Lung (tissue), 17 donors: ENCODE measurements at places on chromosomes 11 and 22.
A peak's percentile ranks its signal among the peaks of the same experiment; 100 is the strongest.

DNA sequence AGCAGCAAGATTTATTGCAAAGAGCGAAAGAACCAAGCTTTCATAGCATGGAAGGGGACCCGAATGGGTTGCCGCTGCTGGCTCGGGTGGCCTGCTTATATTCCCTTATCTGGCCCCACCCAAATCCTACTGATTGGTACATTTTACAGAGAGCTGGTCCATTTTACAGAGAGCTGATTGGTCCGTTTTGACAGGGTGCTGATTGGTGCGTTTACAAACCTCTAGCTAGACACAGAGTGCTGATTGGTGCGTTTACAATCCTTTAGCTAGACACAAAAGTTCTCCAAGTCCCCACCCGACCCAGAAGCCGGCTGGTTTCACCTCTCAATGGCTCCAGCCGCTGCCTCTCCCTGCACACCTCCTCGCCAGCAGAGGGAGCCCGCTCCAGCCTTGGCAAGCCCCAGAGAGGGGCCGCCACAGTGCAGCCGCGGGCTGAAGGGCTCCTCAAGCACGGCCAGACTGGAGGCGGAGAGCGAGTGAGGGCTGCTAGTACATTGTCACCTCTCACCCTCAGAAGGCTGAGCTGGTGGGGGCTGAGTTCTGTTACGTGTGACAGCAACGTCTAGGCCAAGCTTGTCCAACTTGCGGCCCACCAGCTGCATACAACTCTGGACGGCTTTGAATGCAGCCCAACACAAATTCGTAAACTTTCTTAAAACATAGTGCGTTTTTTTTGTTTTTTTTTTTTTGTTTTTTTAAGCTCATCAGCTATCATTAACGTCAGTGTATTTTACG, 8.7 kb downstream of the PTH start:
- H3K27ac ChIP-seq = no peak overlapping the region
- no peak overlapping the region for H3K4me3 ChIP-seq
- peak; percentile 28 for DNase-seq

DNA sequence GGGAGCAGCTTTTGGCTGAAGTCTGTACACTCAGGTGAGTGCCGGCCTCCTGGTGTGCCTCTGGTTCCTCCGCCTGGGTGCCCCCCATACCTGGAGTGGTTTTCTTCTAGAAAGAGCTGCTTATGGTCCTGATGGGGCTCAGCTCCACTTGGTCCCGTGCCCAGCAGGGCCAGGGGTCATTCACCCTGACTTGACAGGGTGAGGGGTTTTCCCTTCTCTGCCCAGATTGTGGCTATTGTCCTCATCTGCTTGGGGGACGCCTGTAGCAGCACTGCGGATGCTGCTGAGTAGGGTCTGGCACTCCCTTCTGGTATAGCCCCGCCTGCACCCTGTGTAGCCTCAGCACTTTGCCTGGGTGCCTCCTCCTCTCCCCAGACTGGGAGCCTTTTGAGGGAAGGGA, 8.2 kb downstream of the OMP start:
- H3K4me1 ChIP-seq = peaks cover 6% of the 10 kb centered on the region
- H3K36me3 ChIP-seq = no peaks in the 10 kb centered on the region
- H3K4me3 ChIP-seq = no peak overlapping the region
- no peaks in the 10 kb centered on the region for H3K27me3 ChIP-seq
- DNase-seq = no peak

DNA sequence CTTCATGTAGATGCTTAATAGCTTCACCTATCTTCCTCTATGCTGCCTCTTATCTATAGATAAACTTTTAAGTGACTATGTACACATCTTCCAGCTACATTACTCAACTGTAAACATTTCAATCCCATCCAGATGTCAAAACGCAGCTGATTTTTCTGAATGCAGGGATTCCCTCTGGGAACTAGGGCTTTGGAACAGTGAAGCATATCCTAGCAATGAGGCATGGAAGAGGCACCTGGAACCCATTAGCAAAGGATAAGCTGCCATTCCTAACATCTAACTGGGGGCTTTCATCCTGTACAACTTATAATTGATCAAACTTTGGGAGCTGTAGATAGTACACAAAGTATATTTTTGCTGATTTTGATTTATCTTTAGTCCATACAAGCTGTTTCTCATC, 40.8 kb upstream of the OPCML start:
- no peaks in the 10 kb centered on the region for H3K4me1 ChIP-seq
- no peak for DNase-seq

GRCh38 chr11:6601041-6601461, 2.4 kb downstream of the RRP8 start:
- H3K27me3 ChIP-seq = no peaks in the 10 kb centered on the region
- H3K4me1 ChIP-seq = peaks cover 27% of the 10 kb centered on the region
- peaks cover 34% of the 10 kb centered on the region for H3K36me3 ChIP-seq
- H3K27ac ChIP-seq = no peak overlapping the region
- no peak for DNase-seq
- H3K4me3 ChIP-seq = no peak overlapping the region

GRCh38 chr22:19801340-19802000, 40.9 kb downstream of the TBX1 start:
- H3K36me3 ChIP-seq = no peaks in the 10 kb centered on the region
- no peak for DNase-seq
- H3K4me3 ChIP-seq = no peak overlapping the region
- no peaks in the 10 kb centered on the region for H3K4me1 ChIP-seq

GRCh38 chr11:114058871-114059277, 637 bp upstream of the ZBTB16 start:
- H3K4me1 ChIP-seq = peaks cover 11% of the 10 kb centered on the region
- peaks cover 2% of the 10 kb centered on the region for H3K36me3 ChIP-seq
- peaks cover 48% of the 10 kb centered on the region for H3K27me3 ChIP-seq
- H3K27ac ChIP-seq = peak overlapping the region; percentile 84

DNA sequence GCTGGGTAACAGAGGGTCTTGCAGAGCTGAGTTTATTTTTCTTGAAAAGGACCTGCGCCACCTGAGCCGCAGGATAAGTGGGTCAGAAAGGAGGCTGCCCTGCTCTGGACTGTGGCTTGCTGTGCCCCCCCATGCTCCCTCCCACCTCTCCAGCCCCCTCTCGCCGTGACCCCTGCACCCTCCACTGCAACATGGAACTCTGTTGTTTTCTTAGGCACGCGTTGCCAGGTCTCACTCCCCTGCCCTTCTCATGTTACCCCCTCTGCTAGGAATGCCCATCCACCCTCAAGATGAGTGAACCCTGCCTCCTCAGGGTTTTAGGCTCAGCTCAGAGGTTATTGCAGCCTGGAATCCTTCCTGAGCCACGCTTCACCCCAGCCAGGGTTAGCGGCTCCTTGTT, 10.8 kb downstream of the ETS1 start:
- DNase-seq = no peak
- peak overlapping the region; percentile 28 for H3K27ac ChIP-seq
- H3K4me1 ChIP-seq = peaks cover 28% of the 10 kb centered on the region
- no peaks in the 10 kb centered on the region for H3K36me3 ChIP-seq
- H3K4me3 ChIP-seq = no peak overlapping the region

GRCh38 chr11:119019996-119020395, 1.4 kb downstream of the TRAPPC4 start:
- H3K27me3 ChIP-seq = no peaks in the 10 kb centered on the region
- no peak for DNase-seq
- peaks cover 32% of the 10 kb centered on the region for H3K36me3 ChIP-seq
- peaks cover 32% of the 10 kb centered on the region for H3K4me1 ChIP-seq
- H3K27ac ChIP-seq = no peak overlapping the region

DNA sequence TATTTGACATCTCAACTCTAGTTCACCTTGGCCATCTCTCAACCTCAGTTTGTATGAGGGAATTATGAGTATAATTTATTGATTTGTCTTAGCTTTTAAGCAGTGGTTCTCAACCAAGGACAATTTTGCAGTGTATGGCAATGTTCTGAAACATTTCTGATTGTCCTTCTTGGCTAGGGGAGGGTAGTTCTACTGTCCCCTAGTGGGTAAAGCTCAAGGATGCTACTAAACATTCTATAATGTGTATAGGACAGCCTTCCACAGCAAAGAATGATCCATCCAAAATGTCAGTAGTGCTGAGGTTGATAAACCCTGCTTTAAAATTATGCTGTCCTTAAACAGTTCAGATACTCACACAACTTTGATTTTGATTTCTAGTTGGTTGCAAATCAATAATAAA, 78.1 kb upstream of the ALKBH3 start:
- H3K27me3 ChIP-seq = no peaks in the 10 kb centered on the region
- no peaks in the 10 kb centered on the region for H3K4me1 ChIP-seq
- peak; percentile 2 for DNase-seq
- H3K4me3 ChIP-seq = no peak overlapping the region
- peaks cover 7% of the 10 kb centered on the region for H3K36me3 ChIP-seq
- no peak overlapping the region for H3K27ac ChIP-seq

GRCh38 chr22:39487826-39488520, 14.1 kb upstream of the MIEF1 start:
- H3K27ac ChIP-seq = no peak overlapping the region
- no peak overlapping the region for H3K4me3 ChIP-seq
- peaks cover 2% of the 10 kb centered on the region for H3K4me1 ChIP-seq
- no peaks in the 10 kb centered on the region for H3K36me3 ChIP-seq
- no peak for DNase-seq

DNA sequence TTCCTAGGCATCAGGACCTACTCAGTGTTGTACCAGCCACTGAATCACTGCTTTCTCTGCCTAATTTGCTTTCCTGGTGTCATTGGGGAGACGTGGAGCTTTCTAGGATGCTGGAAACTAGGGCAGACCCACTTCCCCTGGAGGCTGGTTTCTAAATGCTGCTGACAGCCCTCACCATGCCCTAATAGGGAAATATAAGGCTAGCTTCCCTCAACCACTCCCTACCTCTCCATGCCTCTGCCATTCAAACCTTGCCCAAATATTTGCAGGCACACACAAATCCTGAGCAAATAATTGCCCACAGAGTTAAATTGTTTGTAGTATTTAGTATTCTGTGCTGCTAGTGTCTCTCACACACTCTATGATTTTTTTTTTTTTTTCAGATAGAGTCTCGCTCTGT, 310.2 kb downstream of the DDX10 start:
- no peak overlapping the region for H3K4me3 ChIP-seq
- no peaks in the 10 kb centered on the region for H3K4me1 ChIP-seq
- H3K27ac ChIP-seq = no peak overlapping the region

- H3K4me3 ChIP-seq = no peak overlapping the region
- no peak overlapping the region for H3K27ac ChIP-seq
- H3K36me3 ChIP-seq = no peaks in the 10 kb centered on the region
- H3K27me3 ChIP-seq = peaks cover 6% of the 10 kb centered on the region
- no peaks in the 10 kb centered on the region for H3K4me1 ChIP-seq
- no peak for DNase-seq
Observed at GRCh38 chr11:297051-297585, 2.2 kb downstream of the IFITM5 start.

DNA sequence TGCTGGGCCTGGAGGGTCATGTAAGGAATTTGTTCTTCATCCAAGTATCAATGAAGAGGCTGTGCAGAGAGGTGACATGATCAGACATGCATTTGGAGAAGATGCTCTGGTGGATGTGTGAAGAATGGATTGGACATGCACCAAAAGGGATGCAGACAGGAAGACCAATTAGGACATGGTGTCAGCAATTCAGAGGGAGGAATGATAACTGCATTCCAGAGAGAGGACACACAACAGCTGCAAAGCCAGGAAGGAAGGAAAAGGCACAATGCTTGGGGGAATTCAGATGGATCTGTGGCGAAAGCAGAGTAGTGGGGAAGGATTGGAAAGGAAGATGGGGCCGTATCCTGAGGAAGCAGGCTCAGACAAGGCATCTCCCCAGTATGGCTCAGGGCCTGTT, 5.2 kb upstream of the ARRB1 start:
- no peak overlapping the region for H3K4me3 ChIP-seq
- no peaks in the 10 kb centered on the region for H3K27me3 ChIP-seq
- H3K4me1 ChIP-seq = no peaks in the 10 kb centered on the region
- H3K36me3 ChIP-seq = no peaks in the 10 kb centered on the region
- no peak for DNase-seq
- H3K27ac ChIP-seq = no peak overlapping the region

GRCh38 chr11:100686476-100687053, 523 bp upstream of the ARHGAP42 start:
- no peaks in the 10 kb centered on the region for H3K36me3 ChIP-seq
- H3K27ac ChIP-seq = peak overlapping the region; percentile 81
- peaks cover 17% of the 10 kb centered on the region for H3K27me3 ChIP-seq
- no peak for DNase-seq

DNA sequence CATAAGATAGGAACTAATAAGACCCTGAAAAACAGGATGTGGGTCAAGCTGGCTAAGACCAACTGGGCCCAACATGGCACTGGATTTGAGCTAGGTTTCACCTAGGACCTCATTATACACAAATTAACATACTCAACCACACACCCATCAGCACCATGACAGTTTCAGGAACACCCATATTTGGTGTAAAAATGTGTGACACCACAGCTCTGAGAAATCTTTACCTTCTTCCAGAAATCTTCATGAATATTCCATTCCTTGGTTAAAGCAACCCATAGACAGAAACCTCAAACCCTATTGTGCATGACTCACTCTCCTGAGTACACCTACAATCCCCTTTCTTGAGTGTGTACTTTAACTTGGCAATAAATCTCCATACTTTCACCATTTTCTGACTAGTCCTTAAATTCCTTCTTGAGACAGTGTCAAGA, 378.8 kb downstream of the DYNC2H1 start:
- no peaks in the 10 kb centered on the region for H3K36me3 ChIP-seq
- H3K4me3 ChIP-seq = no peak overlapping the region
- no peaks in the 10 kb centered on the region for H3K4me1 ChIP-seq
- no peak overlapping the region for H3K27ac ChIP-seq
- DNase-seq = no peak

DNA sequence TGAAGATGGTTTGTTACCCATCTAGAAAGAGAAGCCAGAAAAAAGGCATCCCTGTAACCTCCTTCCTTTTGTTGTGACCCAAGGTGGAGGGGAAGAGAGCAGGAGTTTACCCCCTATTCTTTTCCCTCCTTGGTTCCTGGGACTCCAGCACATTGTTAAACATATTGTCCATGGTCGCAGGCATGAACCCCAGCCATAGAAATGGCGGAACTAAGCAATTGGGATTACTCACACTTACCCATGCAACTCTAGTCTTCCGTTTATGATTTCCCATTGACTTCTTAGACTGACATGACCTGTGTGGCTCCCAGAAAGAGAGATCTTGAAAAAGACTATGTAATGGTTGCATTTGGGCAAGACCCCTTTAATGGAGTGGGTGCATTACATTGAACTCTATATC, 45.4 kb downstream of the OR4C46 start:
- DNase-seq = no peak
- H3K4me1 ChIP-seq = no peaks in the 10 kb centered on the region
- H3K4me3 ChIP-seq = no peak overlapping the region
- no peaks in the 10 kb centered on the region for H3K27me3 ChIP-seq

DNA sequence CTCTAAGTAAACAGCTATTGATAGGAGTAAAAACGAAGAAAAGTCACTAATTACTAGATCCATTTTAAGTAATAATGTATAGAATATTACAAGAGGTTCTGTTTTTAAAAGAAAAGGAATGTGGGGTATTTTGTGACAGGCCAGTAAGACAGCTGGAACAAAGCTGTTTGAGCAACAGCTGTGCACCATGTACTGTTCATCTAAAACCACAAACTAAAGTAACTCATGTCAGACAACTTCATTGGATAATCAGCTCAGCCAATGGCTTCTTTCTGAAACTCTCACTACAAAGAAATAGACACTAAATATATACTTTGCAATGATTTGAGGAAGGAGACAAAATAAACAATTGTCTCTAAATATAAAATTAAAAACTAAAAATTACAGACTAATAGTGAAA, 16.1 kb downstream of the RRAS2 start:
- peak; percentile 61 for DNase-seq
- H3K27ac ChIP-seq = no peak overlapping the region
- H3K27me3 ChIP-seq = no peaks in the 10 kb centered on the region
